BJ (cell line): ENCODE measurements at places on chromosomes 2 and 18.
A peak's percentile ranks its signal among the peaks of the same experiment; 100 is the strongest.

DNA sequence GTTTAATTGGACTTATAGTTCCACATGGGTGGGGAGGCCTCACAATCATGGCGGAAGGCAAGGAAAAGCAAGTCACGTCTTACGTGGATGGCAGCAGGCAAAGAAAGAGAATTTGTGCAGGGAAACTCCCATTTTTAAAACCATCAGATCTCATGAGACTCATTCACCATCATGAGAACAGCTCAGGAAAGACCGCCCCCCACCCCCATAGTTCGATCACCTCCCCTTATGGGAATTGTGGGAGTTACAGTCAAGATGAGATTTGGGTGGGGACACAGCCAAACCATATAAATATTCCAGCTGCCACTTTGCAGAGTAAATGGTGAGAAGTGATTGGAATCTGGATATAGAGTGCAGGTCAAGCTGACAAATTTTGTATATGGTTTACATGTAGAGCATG is 187.4 kb downstream of the ARL4C start:
- DNase-seq: no peak

GRCh38 chr2:181128199-181128598 is 147.8 kb downstream of the UBE2E3 start:
- no peak for DNase-seq

DNA sequence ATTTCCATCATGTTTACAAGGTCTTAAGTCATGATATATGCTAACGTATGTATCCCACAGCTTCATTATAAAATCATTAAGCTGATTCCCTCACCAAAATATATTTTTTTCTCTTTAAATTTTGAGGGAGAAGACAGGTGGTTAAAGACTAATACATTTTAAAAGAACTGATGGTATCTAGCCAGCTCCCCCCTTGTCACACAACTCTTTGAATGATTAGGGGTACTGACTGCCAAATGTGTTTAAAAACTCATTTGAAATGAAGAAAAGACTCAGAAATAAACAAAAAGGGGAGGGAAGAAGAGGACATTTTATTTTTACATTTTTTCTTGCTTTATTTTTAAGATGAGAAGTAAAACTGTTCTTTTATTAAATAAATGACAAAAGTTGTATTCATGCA is 805.3 kb downstream of the SATB2 start:
- DNase-seq: no peak

DNA sequence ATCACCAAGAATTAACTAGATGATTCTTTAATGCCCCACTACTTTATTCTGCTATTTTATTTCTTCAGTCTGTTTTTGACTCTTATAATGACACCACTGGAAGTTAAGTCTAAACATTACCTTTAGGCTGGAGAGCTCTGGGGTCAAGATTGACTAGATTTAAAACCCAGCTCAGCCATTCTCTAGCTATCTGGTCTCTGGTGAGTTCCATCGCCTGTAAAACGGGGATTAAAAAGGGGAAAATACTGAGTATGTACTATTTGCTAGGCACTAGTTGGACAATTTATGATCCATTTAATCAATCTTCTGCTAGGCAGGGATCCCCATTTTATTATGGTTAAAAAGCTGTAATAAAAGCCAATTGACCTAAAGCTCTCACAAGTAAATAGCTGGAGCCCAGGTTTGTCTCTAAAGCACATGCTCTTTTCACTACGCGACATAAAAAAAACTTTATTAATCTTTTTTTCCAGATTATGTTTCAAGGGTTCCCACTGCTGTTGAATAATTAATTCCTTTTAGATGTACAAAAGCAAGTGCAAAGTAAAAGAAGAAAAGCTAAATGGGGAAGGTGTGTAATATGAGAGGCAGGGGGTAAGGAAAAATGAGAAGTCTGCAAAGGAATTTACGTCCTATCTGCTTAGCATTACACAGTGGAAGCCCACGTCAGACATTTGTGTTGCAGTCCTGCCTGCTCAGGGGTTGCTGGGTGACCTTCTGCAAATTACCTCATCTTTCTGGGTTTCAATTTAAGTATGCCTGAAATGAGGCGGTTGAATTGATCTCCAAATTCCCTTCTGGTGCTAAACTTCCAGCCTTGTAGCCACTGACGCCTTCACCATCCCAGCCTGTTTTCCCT is 918 bp upstream of the NABP1 start:
- DNase-seq: peak; percentile 38

DNA sequence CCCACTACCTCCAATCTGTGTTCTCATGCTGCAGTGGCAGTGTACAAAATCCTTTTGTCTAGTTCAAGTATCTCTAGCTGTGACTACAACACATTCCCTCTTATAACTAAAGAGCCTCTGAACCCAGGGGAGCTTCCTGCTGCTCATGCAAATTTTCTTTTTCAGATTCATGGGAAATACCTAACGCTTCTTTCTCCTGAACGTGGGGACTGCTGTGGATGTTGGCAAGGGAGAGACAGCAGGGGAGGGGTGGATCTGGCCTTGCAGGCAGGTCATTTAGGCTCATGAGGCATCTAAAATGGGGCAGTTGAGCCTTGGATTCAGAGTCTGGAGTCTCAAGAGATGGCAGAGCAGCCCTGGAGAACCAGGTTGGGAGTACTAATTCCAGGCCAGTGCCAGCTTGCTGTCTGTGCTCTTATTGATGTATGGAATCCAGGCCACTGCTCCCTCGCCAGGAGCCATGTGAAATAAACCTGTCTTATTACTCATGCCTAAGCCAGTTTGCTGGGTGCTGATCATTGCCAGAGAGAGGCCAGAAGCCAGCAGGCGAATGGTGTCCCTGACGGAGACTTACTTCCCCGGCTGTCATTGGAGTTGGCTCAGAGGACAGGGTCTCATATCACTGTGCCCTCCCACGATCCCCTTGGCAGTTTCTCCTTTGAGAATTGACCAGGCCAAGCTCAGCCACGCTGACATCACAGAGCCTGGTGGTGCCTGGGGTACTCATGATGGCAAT is 29.2 kb upstream of the TNP1 start:
- DNase-seq: no peak
